ENCODE measurements at places on chromosomes 11 and 22.

GRCh38 chr11:17743808-17744119 is 9.2 kb downstream of the KCNC1 start:
- DNase-seq = no peak

DNA sequence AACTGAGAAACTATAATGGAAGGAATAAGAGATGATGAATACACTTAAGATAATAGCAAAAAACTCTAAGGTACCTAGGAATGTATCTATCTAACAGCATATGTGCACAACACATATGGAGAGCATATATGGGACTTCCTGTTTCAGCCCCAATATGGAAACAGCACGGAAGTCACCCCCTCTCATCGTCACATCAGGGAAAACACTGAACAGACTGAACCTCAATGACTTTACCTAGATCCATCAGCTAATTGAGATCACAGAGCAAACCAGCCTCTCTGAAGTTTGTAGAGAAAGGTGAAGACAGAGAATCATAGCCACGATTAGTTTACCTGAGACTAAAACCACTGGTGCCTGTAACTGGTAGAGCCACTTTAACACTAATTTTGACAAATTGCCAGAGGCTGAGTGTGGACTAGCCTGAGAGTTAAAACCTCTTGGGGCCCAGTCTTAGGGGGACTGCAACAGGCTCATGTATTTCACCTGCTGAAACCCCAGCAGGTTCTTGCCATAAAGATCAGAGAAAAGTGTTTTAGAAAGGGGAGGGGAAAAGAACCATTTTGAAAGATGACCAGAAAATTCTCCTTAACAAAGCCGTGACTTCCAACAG is 722.6 kb downstream of the TBC1D22A start:
- no peak for DNase-seq

GRCh38 chr22:48423481-48423911 is 1404.2 kb downstream of the BRD1 start:
- peak; percentile 24 for DNase-seq

DNA sequence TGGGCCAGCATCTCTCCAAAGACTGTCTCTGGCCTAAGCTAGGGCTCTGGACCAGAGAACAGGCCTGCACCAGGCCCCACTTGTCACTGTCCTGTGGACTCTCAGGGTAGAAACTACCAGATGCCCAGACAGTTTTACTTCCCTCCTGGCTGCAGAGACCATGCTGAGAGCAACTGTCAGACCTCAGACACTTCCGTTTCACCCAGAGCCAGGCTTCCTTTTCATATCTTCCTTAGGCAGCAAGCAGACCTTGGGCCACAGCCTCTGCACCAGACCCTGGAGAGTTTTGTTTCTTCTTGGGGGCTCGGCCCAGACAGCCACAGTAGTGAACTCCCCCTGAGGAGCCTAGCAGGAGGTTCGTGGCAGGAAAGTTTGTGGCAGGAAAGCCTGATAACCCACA is 12.1 kb upstream of the FCHSD2 start:
- DNase-seq = no peak

DNA sequence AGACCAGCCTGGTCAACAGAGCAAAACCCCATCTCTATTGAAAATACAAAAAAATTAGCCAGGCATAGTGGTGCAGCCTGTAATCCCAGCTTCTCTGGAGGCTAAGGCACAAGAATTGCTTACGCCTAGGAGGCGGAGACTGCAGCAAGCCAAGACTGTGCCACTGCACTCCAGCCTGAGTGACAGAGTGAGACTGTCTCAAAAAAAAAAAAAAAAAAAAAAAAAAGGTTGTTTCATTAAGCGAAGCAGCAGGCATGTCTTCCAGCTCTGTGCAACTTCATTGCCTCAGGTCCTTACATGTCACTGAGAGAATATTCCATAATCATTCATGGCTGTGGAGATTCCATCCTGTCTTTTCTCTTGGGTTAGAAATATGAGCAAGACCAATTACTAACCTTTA is 16.9 kb downstream of the GAB2 start:
- DNase-seq = no peak

GRCh38 chr11:60763692-60764369 is 7.2 kb downstream of the MS4A15 start:
- no peak for DNase-seq

GRCh38 chr11:127564810-127565209 is 564.2 kb upstream of the KIRREL3 start:
- no peak for DNase-seq

DNA sequence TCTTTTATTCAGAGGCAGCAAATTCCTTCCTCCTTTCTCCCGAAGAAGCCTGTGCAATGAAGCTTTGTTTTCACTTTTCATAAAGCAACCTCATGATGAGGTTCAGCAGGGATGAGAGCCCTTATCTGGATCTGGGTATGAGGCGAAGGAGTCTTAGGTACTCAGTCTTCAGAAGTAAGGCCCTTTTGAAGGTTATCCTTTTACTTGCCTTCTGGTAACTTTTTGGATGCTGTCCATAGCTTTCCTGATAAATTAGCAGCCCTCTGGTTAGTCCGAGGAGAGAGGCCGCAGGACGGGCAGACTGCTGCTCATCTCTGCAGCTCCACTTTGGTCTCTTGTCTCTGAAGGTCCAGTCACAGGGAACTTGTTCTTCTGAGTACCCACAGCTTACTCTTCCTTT is 1.1 kb downstream of the TRIM22 start:
- no peak for DNase-seq

- DNase-seq = peak; percentile 46
Measured at GRCh38 chr11:45028911-45029682, 78.4 kb upstream of the TP53I11 start.

DNA sequence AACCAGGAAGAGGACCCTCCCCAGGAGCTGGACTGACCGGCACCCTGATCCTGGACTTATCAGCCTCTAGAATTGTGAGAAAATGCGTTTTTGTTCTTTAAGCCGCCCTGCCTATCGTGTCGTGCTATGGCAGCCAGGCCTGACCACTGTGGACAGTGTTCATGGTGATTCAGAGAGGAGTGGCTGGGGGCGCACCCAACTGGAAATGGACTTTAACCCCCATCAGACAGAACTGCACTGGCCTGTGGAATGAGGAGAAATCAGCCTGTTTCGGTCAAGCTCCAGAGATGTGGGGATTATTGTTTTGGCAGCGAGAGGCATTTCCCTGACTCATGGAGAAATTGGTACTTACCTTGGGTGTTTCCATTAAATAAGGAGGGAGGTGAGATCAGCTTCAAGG is 1437.8 kb downstream of the BRD1 start:
- no peak for DNase-seq

DNA sequence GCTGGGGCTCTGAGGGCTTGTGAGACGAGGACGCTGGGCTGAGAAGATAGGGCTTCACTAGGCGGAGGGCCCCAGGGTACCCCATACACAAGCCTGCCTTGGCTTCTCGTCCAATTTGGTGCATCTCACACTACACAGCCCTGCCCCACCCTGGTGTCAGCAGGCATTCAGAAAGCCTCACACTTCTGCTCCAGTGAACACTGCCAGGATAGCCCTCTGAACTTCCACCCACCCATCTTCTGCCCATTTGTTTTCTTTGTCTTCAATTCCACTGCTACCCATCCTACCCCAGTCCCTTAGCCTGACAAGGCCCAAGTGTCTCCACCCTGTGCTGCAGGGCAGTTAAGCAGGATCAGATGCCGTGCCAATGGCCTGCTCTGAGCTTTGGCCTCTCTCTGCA is 1.9 kb upstream of the BUD13 start:
- no peak for DNase-seq

GRCh38 chr22:44928711-44929358 is 81.0 kb downstream of the PHF21B start:
- no peak for DNase-seq

- DNase-seq = no peak
Measured at GRCh38 chr11:65307298-65308229, 7.1 kb upstream of the CDC42EP2 start.

GRCh38 chr22:37377927-37378326 is 49.4 kb downstream of the ELFN2 start:
- DNase-seq = no peak

- peak; percentile 97 for DNase-seq
Measured at GRCh38 chr11:64971421-64972233, at the start of gene MAJIN. Gene MAJIN, minus strand, starts transcription at chr11:64972108. Its CDS starts 12,703 bp downstream, at chr11:64959405.

GRCh38 chr11:115385226-115385625 is 119.0 kb downstream of the CADM1 start:
- no peak for DNase-seq

- no peak for DNase-seq
Measured at GRCh38 chr11:10522921-10523320, 18.1 kb downstream of the RNF141 start.

- peak; percentile 76 for DNase-seq
Measured at GRCh38 chr11:67266449-67267187, at the start of gene GRK2. Gene GRK2, plus strand, starts transcription at chr11:67266473. Its CDS starts 227 bp downstream, at chr11:67266700.

DNA sequence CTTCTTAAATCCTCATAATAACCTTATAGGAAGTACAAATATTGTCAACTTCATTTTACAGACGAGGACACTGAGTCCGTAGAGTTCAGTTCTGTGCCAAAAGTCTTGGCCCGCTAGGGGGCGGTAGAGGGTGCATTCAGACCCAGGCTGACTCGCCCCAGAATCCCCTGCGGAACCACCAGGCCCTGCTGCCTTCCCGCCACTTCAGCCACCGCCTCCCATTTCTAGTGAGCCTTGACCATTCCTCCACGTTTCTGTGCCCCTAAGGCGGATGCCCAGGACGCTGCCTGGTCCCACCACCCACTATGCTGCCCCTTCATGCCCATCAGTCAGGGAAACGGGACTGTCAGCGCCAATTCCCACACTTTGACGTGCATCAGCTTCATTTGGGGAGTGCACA is 19.1 kb downstream of the SYT13 start:
- no peak for DNase-seq

DNA sequence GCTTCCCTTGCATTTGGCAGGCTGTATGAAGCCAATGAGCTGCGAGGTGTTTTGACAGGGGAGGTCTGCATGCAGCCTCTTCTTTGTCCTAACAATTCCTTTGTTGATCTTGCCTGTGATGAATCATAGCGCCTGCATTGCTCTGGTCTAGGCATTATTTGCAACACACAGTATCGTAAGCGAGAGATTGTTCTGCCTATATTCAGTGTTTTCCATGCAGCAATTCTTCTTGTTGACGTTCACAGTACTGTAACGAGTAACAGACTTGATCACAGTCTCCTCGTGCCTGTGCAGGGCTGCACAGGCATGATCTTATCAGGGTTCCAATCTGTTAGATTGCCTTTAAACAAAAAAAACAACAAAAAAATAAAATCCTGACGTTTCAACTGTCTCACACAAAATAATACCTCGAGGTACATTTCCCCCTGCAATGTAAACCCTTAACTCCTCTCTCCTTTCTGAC is 13.9 kb upstream of the ADSL start:
- no peak for DNase-seq

DNA sequence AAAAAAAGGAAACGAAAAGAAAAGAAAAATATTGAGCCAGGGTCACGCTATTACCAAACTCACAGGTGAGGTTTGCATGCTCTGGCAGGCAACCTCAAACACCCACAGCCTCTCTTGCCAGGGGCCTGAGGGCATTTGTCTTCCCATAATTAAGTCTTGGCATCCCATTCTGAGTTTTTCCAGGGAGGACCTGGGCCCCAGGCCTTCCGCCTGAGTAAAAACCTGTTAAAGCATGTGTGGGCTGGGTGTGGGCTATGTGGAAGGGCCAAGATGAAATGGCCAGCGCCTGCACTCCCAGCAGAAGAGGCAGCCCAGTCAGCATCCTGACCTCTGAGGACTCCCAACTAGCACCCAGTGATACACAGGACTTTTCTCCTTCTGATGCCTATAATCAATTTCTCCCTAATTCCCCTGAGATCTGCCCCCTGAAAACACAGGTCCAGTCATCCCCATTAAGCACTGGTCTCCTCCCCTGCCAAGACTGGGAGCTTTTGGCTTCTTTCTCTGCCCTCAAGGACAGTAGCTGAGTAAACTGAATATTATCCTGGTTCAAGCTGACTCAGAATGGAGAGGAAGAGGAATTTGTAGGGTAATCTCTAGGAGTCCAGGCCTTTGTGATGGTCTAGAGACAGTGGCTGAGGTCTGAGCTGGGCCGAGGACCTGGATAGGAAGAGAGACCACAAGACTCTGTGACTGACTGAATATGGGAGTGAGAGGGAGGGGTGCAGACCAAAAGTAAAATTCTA is 35.6 kb upstream of the ACER3 start:
- no peak for DNase-seq

DNA sequence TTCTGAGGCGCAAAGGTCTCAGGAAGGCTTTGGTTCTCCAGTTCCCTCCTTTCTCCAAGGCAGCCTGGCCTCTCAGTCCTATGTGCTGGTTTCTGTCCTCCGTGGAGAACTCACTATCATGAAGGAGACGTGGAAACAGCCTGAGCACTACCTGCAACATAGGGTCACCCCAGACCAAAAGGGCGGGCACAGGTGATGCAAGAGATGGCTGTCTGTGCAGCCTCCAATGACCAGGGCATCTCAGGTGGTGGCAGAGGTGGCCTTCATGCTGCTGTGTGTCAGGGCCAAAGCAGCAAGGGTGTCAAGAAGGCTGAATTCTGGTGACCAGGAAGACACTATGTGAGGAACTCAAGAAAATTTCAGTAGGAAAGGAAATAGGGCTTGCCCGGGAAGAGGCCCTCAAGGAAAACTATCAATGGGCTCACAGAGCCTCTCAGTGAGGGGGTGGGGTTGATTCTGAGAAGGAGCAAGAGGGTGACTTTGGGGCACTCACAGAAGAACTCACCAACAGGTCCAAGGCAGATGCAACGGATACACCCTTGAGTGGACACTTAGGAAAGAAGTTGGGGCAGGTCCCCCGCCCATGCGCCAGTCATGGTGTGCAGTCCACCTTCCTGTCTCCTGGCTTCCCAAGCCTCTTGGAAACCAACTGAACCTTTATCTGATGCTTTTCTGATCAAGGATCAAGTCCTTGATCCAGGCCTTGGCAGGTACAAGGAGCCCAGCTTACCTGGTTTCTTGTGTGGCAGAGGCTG is 212.3 kb upstream of the B3GAT1 start:
- no peak for DNase-seq

GRCh38 chr11:129976328-129976727 is 26.3 kb downstream of the PRDM10 start:
- no peak for DNase-seq

- no peak for DNase-seq
Measured at GRCh38 chr11:110071197-110071596, 22.0 kb upstream of the ZC3H12C start.

DNA sequence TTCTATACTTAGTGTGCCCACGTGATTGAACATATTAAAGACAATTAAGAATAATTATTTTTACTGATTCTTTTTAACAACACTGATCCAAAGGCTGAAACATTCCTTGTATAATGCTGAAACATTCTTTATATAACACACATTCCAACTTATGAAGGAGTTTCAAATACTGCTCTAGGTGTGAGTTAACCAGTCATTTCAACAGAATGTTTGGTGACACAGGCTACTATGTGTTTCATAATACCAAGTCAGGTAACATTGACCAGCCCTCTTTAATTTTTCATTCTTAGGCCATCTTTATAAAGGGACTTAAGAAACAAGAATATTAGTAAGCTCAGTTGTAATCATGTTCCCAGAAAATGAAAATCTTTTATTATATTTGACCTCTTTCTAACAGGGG is 136.6 kb downstream of the ELP4 start:
- no peak for DNase-seq

GRCh38 chr11:132539590-132540368 is 992.5 kb downstream of the OPCML start:
- DNase-seq = no peak

- no peak for DNase-seq
Measured at GRCh38 chr11:108199446-108200321, 22.8 kb downstream of the NPAT start.

All from brain (organoid and tissue), 16 donors.